Activated CD8-positive, alpha-beta memory T cell treated with anti-CD3 and anti-CD28 coated beads, Interleukin-2, amount 10 ng/mL, durations not matched to agents 7 days and 5 days (primary cell): ENCODE measurements at places on chromosomes 13 and 19.
A peak's percentile ranks its signal among the peaks of the same experiment; 100 is the strongest.

- DNase-seq = peak; percentile 89
Observed at GRCh38 chr13:33678906-33679657, 138.9 kb upstream of the RFC3 start.

DNA sequence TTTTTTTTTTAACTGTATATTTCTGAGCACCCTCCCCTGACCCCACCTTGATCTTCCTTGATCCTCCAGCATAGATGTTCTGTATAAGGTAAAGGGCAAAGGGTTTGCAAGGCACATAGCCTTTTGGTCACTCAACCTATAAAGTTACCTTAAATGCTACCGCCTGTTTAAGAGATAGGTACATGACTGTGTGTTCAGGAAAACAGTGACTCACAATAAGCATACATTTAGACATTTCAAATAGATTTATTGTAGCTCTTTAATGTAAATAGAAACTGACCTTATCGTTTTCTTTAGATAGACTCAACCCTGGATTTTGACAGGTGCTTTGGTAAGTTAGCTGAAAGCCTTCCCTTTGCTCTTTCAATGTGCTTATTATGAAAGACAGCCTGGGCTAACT lies 15.2 kb upstream of the SLC10A2 start:
- no peak for DNase-seq

- DNase-seq = no peak
Observed at GRCh38 chr13:51645761-51646670, 61.8 kb downstream of the WDFY2 start.

DNA sequence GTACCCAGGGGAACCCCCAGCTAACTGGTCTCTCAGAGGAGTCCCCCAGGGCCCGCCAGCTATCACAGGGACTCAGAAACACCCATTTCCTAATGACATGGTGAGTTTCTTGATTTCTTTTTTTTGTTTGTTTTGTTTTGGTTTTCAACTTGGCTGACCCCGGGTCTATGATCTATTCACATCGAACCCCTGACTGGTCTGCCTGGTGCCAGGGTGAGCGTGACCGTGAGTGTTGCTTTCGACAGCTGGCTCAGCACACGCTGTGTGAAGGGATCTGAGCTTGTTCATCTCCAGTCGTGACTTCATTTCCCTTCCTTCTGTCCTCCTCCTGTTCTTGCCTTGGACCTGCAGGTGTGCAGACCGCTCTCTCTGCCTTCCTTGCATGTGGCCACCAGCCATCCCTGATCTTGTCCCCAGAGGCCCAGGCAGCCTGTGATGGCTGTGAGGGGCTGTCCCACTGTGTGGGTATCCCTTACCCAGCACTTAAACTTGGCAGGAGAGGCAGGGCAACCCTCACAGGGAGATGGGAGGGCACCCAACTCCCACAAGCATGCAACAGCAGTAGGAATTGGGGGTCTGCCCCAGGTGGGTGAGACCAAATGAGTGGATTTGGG lies 26.2 kb downstream of the TMEM161A start:
- no peak for DNase-seq

GRCh38 chr13:32409001-32409313 lies 19.0 kb downstream of the N4BP2L1 start:
- no peak for DNase-seq

DNA sequence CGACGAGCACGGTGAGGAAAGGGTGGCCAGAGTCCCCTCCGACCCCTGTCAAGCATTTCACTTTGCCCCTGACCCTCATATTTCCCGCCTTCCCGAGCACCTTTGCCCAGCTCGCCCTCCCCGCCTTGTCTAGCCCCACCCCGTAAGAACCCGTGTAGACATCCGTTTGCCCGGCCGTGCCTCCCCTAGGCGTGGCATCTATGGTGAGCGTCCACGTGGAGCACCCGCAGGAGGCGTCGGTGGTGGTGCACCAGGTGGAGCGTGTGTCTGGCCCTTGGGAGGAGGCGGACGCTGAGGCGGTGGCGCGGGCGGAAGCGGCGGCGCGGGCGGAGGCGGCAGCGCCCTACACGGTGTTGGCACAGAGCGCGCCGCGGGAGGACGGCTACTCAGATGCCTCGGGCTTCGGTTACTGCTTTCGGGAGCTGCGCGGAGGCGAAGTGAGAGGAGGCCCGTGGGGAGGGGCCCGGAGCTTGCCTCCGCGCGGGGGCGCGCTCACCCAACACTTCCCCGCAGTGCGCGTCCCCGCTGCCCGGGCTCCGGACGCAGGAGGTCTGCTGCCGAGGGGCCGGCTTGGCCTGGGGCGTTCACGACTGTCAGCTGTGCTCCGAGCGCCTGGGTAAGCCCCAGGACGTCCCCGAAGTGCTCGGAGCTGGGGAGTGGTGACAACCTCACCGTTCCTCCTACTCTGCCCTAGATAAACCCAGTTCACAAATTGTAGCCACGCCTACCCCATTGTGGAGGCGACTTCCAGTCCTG lies 4.2 kb downstream of the LTBP4 start:
- DNase-seq = peak; percentile 92

DNA sequence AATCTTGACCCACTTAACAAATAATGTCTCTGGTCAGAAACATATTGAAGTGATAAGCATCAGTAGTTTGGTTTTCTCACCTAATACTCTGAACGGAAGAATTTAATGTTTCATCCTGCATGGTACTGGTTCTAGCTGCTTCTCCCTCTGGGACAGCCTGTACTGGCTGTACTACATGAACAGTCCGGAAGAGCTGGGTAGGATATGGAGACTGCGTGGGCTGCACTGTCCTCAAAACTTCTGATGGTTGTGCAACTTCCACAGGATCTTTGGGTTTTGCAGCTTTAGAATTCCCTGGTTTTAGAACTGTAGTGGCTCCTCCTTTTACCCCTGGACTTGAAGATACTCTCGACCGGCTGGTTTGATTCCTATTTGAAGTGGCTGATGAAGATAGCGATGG lies 78.3 kb downstream of the ELF1 start:
- DNase-seq = no peak

DNA sequence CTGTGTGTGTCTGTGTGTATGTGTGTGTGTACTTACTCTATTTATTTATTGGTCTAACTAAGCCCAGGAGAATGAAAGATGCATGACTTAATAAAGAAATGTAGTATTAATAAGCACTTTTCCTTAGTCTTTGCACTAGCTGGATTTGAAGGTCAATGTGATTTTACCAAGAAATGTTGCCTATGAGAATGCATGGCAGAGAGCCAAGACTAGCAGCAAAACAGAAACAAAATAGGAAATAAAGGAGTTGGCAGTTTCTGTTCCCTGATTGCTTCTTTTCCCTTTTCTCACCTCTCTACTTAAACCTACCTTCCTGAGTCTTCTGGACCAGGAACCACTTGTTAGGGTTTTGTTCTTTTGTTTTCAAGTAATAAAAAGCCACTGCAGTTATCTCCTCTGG lies 286.1 kb downstream of the KCTD12 start:
- DNase-seq = no peak

DNA sequence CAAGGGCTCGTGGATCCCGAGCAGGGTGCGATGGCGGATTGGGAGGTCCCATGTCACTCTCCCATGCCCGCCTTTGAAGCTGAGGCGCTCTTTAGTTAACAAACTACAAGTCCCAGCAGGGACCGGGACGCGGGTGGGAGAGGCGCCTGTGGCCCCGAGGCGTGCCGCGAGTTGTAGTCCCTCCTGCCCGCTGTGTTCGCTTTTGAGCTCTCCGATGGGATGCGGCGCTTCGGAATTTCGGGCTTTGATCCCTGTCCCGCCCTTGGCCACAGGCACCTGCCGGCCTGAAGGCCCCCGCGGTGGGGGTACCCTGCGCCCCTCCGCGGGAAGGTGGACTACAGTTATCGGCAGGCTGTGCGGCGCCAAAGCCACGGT lies 11.0 kb downstream of the CYTH2 start:
- DNase-seq = no peak

- DNase-seq = no peak
Observed at GRCh38 chr13:99345345-99345744, 38.1 kb upstream of the GPR183 start.

- no peak for DNase-seq
Observed at GRCh38 chr19:18117364-18117691, 19.8 kb downstream of the MAST3 start.

- no peak for DNase-seq
Observed at GRCh38 chr13:111422348-111422747, 101.9 kb downstream of the TEX29 start.

- no peak for DNase-seq
Observed at GRCh38 chr13:41634407-41634806, 177.1 kb downstream of the RGCC start.

DNA sequence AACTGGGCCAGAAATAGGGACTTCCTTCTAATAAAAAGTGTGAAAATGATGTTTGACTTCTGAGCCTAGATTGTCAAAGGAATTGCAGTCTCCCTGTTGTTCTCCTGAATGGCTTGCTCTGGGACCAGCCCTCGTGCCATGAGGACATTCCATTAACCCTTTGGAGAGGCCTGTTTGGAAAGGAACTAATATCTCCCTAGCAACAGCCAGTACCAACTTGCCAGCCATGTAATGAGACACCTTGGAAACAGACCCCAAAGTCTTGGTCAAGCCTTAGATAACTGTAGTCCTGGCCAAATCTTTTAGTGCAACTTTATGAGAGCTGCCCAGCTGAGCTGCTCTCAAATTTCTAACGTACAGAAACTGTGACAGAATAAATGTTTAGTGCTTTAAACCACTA lies 8.2 kb upstream of the SIAH3 start:
- no peak for DNase-seq

DNA sequence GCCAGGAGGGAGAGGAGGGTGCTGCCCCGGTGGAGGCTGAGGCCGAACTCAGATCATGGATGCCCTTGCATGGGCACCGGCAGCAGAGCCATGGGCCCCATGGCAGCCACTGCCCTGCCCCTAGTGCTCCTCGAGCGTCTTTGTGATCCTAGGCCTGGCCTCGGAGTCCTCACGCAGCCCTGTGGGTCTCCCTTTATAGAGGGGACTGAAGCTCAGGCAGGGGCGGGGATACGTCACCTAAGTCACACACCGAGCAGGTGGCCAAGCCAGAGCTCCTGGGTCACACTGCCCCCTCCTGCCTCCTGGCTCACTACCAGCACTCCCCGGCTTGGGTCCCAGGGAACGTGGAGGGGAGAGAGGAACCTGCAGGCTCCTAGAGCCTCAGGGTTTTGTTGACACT lies 28.7 kb downstream of the DHX34 start:
- no peak for DNase-seq

- DNase-seq = peak; percentile 83
Observed at GRCh38 chr19:2261438-2262172, 5.4 kb upstream of the JSRP1 start.

DNA sequence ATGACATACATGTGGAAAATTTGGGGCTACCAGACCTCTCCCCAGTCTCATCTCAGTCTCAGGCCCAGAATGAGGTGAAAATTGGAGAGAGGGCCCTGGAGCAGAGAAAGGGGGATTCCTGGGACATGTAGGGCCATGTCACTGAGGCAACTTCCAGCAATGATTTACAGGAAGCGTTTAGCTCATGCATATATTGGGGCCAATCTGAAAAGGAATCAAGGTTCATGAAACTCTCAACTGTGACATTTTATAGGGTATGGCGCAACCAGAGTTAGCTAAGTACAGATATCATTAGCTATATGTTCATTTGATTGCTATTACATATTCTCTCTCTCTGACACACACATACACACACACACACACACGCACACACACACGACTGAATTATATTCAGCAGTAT lies 86.3 kb downstream of the RNASEH2B start:
- no peak for DNase-seq

DNA sequence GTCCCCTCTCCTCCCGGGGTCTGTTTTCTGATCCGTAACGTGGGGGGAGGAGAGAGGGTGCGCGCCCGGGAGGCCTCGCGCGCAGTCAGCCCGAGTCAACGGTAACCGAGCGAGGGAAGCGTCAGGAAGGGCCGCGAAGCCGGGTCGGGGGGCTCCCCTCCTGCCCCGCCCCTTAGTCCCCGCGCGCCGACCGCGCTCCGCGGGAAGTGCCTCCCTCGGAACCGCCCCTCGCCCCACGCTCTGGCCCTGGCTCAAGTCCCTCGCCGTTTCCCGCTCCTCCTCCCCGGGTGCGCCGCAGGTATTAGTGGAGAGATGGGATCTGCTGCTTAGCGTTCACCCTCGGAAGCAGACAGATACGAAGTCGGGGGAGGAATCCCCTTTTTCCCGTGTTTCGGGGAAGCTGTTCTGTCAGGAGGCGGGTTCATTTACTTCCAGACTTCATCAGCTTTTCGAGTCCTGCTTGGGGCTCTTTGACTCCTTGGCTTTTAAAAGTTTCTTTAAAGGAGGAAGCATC lies 770 bp downstream of the HNRNPM start:
- DNase-seq = peak; percentile 67

DNA sequence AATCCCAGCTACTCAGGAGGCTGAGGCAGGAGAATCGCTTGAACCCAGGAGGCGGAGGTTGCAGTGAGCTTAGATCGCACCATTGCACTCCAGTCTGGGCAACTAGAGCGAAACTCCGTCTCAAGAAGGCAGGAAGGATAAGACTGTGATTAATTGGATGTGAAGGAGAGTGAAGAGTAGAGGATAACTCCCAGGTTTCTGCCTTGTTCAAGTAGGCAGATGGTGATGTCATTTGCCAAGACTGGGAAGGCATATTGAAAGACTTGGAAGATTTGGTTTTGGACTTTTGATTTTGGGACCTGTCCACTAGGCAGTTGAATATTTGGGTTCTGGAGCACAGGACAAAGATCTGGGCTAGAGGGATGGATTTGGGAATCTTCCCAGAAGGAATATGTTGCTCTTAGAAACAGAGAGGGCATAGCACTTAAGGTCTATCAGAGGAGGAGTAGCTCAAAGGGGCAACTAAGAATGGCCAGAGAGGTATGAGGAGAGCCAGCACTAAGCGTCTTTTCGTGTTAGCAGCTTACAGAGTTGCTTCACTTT lies 20.0 kb downstream of the GARRE1 start:
- no peak for DNase-seq

GRCh38 chr13:53238261-53238660 lies 209.6 kb downstream of the OLFM4 start:
- no peak for DNase-seq

- no peak for DNase-seq
Observed at GRCh38 chr13:103676329-103676728, 610.1 kb upstream of the SLC10A2 start.

DNA sequence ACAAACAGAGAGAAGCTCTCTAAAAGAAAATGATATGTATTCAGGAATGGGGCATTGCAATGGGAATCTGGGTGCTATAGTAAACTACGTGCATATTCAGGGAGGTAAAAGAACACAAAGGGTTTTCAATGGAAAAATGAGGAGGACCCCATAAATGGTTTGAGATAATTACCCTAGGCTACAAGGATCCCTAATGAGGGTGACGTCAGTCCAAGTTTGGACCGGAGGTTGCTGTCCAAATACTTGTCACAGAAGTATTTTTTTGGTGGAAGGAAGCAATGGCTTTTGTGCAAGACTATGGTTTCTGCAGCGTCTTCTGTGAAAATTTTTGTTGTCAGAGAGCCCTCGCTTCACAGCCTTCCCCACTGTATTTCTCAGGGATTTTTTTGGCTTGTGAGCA lies 995 bp upstream of the CEACAM18 start:
- DNase-seq = no peak

GRCh38 chr19:18975011-18975410 lies 34.0 kb upstream of the HOMER3 start:
- no peak for DNase-seq

GRCh38 chr19:3154957-3155736 lies 19.3 kb downstream of the GNA15 start:
- DNase-seq = peak; percentile 91

GRCh38 chr13:68304286-68304893 lies 1074.3 kb upstream of the PCDH9 start:
- DNase-seq = no peak
